ENCODE measurements at places on chromosomes 16 and 17. TPM values are rescaled to one million over a fixed set of nuclear protein-coding genes. Genes with fewer than 3 reads are reported as not detected.

Gene NPIPA2
- total RNA-seq, result not detected

Gene CHST4
- total RNA-seq, result 0.72 TPM

Gene EVPLL
- total RNA-seq, result 0.36 TPM

Gene NACA2
- not detected for total RNA-seq

Gene GPR179
- not detected for total RNA-seq
